Activated T-cell treated with anti-CD3 and anti-CD28 coated beads for 4 hours (primary cell): ENCODE measurements at places on chromosomes 4 and X.

GRCh38 chr4:89894649-89895550 is at the start of gene MMRN1:
TSS of gene MMRN1 (plus strand) at chr4:89894854. CDS start at chr4:89894972, 118 bp downstream.
- DNase-seq: no peak

DNA sequence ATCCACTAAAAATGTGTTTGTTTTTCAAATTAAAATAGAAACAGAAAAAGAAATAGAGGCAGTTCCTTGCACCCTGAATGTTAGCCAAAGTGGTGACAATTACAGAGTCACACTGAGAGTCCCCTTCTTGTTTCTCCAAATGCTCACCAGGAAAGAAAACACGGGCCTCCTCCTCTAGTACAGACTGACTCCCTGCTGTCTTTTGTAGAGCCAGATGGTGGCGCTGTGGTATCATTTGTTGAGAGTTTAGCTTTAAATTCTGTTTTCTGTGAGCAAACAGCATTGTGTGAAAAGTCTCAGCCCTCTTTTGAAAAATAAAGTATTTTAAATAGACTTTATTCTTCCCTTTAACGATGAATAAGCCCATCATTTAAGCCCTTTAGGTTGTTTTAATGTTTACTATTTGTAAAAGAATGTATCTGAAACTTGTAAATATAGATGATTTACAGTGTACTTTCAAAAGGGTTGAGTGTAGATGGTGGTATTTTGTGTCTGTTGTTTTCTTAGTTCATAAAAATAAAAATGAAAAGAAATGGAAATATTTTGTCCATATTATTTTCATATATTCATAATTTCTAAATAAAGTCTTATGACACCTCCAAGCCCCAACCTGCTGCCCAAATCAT is 36.9 kb upstream of the ATOH1 start:
- no peak for DNase-seq

GRCh38 chr4:16442296-16442695 is 216.0 kb upstream of the TAPT1 start:
- DNase-seq: no peak

- no peak for DNase-seq
Observed at GRCh38 chr4:95506264-95506663, 42.5 kb downstream of the UNC5C start.

DNA sequence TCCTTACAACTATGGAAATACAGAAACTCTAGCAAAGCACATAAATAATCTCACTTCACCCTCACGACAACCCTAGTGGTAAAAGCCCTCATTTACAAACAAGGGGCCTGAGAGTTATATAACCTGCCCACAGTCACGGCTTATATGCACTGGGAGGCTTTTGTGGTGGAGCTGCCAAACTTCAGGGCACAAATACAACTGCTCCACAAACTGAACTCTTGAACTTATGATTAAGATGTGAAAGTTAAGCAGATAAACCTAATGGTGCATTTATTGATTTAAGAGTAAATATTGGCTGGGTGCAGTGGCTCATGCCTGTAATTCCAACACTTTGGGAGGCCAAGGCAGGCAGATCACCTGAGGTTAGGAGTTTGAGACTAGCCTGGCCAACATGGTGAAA is 19.0 kb downstream of the SLC2A9 start:
- no peak for DNase-seq

DNA sequence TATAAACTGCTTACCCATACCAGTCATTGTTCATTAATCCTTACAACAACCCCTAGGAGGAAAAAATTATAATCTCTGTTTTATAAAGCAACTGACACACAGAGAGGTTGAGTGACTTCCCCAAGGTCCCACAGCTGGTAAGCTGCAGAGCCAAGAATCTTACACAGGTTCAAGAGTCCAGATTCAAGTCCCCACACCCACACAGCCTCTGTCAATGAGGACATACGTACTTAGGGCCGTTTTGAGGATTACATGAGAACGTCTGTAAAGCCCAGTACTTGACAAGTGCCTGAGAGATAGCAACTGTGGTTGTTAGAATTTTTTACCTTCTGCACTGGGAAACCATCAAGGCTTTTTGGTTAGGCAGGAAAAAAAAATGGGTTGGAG is 556 bp upstream of the SLC25A43 start:
- no peak for DNase-seq
